ENCODE measurements at places on chromosomes 7 and 10.

DNA sequence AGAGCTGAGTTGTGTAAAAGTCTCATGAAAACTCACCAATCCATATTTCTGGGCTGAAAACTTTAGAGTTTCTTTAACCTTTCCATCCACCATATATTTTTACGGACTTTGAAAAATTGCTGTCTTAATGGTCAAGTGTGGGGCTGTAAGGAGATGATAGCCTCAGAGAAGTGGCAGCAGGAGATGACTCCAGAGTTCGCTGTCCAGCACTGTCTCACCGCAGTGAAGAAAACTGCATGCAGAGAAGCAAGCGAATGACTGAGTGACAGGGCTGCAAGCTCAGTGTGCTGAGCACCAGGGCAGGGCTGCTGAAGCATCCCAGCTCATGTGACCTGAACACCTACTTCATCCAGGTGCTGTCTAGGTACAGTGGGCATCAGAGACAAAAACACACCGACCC, 564.5 kb downstream of the ACTR3B start:
- DNase-seq, result no peak

DNA sequence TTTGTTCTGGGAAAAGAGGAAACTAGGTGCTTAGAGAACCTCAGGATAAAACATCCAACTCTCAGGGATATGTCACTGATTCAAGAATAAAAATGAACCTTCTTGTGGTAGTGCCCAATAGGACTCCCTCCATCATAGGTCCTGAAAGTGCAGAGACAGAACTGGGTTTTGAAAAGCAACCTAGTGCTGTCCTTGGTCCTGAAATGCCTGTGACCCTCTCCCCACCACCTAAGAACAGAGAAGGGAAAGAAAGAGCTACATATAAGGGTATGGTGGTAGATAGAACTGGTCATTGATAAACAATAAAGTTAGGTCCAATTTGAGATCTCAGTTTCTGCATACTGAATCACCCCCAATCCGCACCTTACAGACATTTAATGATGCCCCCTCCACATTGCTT, 953.3 kb downstream of the XPNPEP1 start:
- peak; percentile 37 for DNase-seq

DNA sequence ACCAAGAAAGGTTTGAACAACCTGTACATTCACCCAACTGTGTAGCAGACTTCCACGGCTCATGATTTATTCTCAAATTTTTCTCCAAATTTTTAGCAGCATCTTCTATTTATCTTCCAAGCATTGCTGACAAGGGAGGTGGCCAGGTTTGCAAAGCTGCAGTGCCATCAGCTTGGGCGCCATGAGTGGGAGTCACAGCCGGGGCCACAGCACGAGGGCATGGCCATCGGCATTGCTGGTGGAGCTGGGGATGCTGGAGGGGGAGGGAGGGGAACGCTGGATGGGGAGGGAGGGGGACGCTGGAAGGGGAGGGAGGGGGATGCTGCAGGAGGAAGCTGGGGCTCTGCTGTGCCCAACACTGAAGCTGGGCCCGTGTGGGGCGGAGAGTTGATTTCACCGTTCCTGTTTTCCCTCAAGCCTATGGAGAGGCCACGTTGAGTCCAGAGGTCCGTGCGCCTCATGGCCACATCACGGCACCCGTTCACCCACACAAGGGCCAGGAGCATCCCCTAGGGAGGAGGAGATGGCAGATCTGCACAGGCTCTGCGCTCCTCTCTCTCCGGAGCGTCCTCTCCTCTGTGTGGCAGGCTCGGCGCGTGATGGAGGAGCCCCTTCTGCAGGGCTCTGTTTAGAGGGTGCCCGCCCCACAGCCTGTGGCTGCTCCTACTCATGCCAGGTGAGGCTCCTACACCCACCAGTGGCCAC, 520.2 kb downstream of the DNAJB6 start:
- no peak for DNase-seq

- no peak for DNase-seq
Measured at GRCh38 chr7:41142904-41143473, 559.9 kb downstream of the INHBA start.

DNA sequence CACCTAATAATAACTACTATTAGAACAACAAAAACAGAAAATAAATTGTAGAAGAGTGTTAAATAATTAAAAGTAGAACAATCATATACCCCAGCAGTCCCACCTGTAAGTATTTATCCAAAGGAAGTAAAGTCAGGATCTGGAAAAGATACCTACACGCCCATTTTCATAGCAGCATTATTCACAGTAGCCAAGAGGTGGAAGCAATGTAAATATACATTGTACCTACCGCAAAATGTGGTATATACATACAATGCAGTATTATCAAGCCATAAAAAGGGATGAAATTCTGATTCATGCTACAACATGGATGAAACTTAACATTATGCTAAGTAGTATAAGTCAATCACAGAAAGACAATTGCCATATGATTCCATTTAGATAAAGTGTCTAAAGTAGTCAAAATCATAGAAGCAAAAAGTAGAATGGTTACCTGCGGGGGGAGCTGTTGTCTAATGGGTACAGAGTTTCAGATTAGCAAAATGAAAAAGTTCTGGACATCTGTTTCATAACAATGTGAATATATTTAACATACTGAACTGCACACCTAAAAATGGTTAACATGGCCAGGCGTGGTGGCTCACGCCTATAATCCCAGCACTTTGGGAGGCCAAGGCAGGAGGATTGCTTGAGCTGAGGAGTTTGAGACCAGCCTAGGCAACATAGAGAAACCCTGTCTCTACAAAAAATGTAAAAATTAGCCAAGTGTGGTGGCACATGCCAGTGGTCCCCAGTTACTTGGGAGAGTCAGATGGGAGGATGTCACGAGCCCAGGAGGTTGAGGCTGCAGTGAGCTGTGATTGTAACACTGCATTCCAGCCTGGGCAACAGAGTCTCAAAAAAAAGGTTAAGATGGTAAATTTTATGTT, 6.0 kb upstream of the TMED4 start:
- DNase-seq, result peak; percentile 41

GRCh38 chr7:151900591-151900985, 23.7 kb upstream of the PRKAG2 start:
- DNase-seq, result no peak

DNA sequence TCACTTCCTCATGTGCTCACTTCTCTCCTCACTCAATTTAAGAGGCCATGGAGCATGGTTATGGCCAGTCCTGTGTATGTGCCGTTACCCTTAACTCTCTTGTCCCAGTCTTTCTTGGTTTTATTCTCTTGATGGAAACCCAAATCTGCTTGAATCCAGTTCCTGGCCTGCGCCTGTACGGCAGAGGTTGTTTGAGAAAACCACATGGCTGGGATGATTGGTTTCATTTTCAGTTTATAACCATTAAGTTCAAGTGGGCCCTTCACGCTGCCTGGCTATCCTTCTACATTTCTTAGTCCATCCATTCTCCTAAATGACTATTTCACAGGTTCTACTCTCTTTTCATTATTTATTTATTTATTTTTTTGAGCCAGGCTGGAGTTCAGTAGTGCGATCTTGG, 1.6 kb upstream of the ZNF239 start:
- no peak for DNase-seq

DNA sequence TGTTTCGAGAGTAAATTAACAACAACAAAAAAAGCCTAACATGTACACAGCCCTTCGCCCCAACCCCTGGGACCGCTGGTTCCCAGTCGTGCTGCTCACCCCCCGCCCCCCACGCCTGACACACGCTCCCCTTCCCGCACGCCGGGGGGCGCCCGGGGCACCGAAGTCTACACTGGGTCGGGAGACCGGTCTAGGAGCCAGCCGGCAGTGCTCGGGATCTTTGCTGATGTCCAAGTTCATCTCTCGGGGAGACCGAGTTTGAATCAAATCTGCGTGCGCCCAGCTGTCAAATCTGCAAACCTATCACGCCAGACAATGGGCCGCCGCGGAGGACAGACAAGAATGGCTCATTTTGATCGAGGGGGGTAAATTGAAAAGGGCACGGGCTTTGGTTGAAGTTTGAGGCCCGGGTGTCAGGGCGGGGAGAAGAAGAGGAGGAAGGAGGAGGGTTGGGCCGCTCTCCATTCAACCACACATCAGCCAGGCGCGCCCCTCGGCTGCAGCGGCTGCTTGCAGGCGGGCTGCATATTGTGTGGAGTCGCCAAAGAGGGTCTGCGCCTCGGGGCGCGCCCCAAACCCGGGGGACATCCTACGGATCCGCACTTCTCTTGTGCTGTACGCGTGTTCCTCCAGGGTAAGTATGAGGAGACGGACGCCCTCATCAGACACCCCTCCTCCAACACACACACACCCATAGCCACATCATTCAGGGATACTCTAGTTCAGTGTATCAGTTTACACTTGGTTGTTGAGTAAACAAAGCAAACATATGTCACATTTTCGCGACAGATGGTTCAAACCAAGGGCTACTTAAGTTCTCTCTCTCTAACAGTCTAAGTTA, 1.3 kb upstream of the GFRA1 start:
- peak; percentile 80 for DNase-seq

- no peak for DNase-seq
Measured at GRCh38 chr10:51270936-51271530, 196.7 kb downstream of the PRKG1 start.

DNA sequence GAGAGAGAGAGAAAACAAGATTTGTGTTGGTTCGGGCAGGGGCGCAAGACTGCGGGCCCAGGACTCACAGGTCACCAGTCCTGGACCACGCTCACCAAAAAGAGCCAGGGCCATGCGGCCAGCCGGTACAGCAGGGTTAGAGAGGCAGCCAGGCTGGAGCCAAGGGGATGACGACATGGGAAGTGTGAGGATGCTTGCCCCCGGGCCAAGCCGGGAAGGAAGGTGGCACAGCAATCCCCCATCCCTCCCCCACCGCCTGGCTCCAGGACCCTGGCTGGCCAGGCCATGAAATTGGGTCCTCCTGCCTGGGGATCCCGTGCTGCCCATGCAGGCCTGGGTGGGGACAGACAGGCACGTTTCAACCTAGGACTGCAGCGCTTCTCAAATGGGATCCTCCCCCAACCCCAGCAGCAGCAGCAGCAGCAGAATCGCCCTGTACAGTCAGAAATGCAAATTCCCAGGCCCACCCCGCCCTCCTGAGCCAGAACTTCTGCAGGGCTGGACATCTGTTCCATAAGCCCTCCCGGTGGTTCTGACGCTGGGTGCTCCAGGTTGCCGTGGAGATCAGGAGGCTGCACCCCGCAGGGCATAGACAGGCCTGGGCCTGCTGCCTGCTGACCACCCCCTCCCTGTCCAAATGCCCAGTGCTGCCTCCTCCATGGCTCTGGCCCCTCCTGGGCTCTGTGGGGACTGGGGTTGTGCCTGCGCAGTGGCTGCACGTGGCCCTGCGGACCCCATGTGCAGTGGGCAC, 35.0 kb downstream of the YKT6 start:
- DNase-seq, result peak; percentile 56

GRCh38 chr7:153524070-153524601, 528.1 kb upstream of the DPP6 start:
- no peak for DNase-seq

GRCh38 chr10:86644152-86644793, 10.1 kb upstream of the OPN4 start:
- no peak for DNase-seq

DNA sequence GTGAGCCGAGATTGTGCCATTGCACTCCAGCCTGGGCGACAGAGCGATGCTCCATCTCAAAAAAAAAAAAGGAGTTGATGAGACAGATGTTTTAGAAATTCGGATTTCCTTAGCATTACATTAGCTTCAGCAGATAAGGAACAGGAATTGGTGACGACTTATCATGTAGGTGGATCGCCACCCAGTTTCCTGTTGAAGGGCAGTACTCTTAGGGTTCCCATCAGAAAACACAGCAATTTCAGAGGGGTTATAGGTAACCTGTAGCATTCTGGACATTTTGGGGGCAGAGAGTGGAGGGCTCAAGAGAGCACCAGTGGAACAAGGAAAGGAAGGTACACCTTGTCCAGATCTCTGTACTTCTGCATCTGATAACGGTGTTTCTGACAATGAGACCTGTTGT, 146.4 kb upstream of the NOBOX start:
- no peak for DNase-seq

DNA sequence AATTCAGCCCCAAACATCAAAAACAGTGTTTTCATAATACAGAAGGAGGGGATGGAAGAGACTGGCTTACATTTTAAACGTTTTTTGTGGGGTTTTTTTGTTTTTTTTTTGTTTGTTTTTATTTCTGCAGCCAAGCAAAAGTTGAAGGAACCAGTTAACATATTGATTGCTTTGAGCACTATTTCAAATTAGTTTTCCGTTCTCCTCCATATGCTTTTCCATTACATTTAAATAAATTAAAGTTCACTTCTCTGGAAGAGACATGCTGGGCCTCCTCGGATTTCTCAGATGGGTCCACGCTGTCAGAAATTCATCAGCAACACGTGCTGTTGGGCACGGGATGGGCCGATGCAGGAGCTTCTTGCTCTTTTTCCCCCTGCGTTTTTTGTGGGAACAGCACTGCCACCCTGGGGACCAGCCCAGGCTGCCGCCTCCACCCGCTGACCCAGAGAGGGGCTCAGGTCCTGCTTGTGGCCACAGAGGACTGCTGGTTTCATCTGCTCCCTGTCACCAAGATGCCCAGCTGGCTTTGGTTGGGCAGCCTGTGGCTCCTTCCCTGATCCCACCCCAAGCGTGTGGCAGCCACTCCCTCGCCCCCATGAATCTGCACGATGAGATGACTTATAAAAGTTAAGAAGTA, 67.7 kb upstream of the CHST15 start:
- no peak for DNase-seq

GRCh38 chr7:39650676-39651075, 27.3 kb downstream of the RALA start:
- DNase-seq, result no peak

DNA sequence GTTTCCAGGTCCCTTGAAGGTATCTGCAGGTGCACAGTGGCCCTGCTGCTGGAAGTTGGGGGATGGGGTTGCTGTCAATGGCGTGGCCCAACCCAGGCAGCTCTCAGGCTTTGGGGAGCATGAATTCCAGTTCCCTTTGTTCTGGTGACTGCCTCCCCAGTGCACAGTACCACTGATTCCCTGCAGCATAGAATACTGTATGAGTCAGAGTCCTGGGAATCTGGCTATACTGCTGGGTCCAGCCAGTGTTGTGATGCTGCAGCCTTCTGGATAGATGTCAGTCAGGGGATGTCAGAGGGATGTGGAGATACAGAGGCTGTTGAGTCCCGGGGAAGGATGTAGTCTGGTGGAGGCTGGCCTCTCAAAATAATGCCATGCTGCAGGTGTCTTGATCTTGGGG, 99.3 kb downstream of the LANCL2 start:
- no peak for DNase-seq

GRCh38 chr10:92657024-92657423, 32.7 kb upstream of the HHEX start:
- no peak for DNase-seq

GRCh38 chr10:34719746-34720145, 95.3 kb downstream of the PARD3 start:
- DNase-seq, result no peak

DNA sequence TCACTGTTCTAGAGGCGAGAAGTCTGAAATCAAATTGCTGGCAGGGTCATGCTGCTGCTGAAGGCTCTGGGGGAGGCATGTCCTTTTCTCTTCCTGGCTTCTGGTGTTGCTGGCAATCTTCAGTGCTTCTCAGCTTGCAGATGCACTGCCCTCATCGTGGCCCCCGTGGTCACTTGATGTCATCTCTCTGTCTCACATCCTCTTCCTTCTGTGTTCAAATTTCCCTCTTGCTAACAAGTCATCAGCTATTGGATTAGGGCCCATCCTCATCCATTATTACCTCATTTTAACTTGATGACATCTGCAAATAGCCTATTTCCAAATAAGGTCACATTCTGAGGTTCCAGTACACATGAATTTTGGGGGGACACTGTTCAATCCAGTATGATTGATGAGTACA, 36.6 kb upstream of the SRGN start:
- DNase-seq, result no peak
